Fibroblast of skin of right biceps (primary cell): ENCODE measurements at places on chromosomes 6 and 20.

DNA sequence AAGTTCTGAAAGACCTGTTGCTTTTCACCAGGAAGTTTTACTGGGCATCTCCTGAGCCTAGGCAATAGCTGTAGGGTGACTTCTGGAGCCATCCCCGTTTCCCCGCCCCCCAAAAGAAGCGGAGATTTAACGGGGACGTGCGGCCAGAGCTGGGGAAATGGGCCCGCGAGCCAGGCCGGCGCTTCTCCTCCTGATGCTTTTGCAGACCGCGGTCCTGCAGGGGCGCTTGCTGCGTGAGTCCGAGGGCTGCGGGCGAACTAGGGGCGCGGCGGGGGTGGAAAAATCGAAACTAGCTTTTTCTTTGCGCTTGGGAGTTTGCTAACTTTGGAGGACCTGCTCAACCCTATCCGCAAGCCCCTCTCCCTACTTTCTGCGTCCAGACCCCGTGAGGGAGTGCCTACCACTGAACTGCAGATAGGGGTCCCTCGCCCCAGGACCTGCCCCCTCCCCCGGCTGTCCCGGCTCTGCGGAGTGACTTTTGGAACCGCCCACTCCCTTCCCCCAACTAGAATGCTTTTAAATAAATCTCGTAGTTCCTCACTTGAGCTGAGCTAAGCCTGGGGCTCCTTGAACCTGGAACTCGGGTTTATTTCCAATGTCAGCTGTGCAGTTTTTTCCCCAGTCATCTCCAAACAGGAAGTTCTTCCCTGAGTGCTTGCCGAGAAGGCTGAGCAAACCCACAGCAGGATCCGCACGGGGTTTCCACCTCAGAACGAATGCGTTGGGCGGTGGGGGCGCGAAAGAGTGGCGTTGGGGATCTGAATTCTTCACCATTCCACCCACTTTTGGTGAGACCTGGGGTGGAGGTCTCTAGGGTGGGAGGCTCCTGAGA is at the start of gene HFE:
TSS of gene HFE (plus strand) at position 146 of the 832 bp plus-strand sequence. CDS start at position 158, 12 bp downstream.
- DNase-seq: peak; percentile 68

DNA sequence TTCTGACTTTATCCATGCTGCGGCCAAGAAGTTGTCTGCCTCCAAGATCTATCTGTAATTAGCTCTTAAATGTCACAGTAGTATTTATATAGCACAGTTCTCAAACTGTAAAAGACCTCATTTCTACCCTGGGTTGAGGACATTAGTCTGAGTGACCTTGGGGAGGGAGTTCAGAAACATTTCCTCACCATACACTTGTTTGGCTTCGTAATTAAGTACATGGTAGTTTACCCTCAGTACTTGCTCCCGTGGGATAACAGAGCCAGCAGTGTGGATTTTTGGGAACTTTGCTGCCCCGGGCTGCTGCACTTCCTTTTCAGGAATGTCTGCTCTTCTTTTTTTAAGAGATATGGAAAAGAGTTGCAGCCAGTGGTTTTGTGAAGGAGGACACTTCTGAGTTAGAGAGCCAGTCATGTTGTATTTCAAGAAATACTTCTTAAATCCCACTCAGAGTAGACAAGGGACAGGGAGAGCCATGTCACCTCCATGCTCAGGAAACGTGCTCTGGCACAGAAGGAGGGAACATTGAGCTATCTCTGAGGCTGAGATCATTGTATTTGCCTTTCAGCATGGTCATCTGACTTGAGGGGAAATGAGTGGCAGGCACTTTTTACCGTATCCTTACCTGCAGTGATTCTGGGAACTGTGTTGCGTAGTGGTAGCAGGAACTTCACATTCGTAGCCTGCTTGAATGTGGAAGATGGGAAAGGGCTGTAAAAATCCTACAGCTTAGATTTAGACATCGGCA is 33.6 kb downstream of the RPRD1B start:
- DNase-seq: no peak

DNA sequence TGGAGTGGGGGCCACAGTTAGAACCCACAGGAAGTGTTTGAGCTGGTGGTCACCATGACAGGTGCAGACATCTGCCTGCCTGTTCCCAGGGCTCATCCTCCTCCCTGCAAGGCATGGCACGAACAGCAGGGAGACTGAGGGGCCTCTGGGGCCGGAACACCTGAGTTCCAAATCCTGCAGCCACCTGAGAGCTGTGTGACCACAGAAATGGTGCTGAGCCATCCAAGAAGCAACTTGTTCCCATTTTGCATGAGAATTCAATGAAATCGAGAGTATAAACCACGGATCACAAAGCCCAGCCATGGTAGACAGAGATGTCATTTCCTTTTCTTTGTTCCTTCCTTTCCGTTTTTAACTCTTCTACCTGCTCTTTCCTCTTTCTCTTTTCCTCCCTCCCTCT is 268.6 kb downstream of the FOXA2 start:
- DNase-seq: no peak

DNA sequence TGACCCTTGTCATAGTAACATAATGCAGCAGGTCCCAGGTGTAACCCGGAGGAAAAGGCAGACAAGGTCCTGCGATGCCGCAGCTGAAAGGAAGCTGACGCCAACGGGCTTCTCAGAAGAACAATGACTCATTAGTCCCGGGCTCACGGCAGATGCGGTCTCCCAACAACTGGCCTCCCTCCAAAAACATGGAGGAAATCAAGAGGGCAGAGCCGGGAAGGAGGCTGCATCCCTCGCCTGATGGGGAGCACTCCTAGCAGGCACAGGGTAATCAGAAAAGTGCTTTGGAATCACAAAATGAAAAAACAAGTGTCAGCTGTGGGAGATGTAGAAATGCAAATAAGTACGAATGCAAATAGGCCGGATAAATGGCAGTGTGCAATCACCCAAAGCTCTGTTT is 165.2 kb upstream of the AGPAT4 start:
- peak; percentile 93 for DNase-seq

DNA sequence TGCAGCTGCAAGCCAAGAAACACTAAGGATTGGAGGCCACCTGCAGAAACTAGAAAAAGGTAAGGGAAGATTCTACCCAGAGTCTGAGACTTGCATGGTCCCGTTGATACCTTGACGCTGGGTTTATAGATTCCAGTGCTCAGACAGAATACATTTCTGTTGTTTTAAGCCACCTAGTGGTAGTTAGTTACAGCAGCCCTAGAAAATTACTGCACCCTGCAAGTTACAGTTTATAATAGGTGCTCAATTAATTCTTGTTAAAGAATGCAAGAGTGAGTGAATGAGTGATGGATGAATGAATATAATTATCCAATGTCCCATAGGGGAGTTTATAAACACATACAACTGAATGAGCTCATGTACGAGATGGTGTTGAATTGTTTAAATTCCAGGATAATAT is 453.1 kb upstream of the SLC35B3 start:
- DNase-seq: no peak

- DNase-seq: no peak
These were observed 64.0 kb downstream of the BCKDHB start for GRCh38 chr6:80170433-80170832.

- no peak for DNase-seq
These were observed 140.6 kb downstream of the OPN5 start for GRCh38 chr6:47922391-47922790.

GRCh38 chr20:40009542-40009941 is 679.5 kb downstream of the MAFB start:
- DNase-seq: peak; percentile 92

GRCh38 chr6:96789871-96790270 is 47.4 kb downstream of the GPR63 start:
- no peak for DNase-seq

- DNase-seq: no peak
These were observed 365.3 kb downstream of the QKI start for GRCh38 chr6:163779727-163780284.

DNA sequence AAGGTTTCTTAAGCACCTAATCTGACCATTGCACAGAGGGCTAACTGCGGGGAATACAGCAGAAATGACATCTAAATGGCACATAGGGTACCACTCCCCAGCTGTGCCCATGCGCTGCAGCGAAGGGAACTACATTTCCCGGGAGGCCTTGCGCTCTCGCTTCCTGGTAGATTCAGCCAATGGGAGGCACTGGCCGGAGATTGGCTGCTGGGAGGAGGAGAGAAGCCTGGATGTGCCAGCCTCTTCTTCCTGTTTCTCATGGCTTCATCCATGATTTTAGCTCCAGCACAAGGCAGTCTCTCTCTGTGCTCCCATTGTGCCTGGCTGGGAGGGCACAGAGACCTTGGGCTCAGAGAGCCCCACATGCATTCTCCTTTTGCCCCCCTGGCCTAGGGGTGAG is 101.7 kb upstream of the FOXA2 start:
- DNase-seq: peak; percentile 72

DNA sequence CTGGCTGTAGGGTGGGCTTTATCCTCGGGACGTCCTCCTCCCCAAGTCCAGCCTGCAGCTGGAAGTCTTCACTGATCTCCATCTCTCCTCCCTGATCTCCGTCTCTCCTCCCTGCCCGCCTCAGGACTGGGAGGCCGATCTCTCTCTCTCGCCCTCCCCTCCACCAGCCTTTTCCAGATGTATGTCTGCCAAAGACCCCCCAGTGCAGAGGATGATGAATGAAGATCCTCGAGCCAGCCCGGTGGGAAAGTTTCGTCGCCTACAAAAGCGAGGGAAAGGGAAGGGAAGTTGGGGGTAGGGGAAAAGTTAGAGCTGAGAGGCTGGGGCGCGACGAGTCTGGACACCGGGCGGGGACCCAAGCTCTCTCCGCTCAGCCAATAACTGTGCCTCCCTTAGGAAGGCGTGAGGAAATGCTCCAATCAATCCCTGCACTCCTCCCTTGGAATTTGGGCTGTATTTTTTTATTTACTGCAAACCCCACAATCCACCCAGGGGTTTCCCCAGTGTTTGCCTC is 595 bp upstream of the SRF start:
- peak; percentile 91 for DNase-seq

- DNase-seq: no peak
These were observed 21.3 kb upstream of the SCGN start for GRCh38 chr6:25630508-25631278.

GRCh38 chr20:23503649-23504048 is 12.7 kb downstream of the CST8 start:
- DNase-seq: no peak

GRCh38 chr20:821046-821730 is 12.3 kb upstream of the FAM110A start:
- DNase-seq: no peak

- DNase-seq: peak; percentile 78
These were observed 7.4 kb downstream of the STK35 start for GRCh38 chr20:2108987-2109386.

DNA sequence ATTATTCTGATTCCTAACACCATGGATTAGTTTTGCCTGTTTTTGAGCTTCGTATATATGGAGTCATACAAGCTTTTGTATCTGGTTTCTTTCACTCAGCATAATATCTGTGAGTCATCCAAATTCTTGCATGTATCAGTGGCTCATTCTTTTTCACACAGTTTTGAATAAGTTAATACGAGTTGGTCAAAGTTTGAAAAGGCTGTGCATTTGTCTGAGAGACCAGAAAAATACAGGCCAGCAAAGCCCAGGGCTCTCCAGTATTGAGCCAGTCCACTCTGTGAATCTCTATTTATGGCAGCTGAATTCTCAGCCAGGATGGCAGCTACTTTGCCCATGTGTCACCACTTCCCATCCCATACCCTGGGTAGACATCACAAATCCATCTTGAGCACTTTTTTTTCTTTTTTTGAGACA is 7.2 kb upstream of the CHMP4B start:
- peak; percentile 81 for DNase-seq

- no peak for DNase-seq
These were observed 16.6 kb downstream of the NPEPL1 start for GRCh38 chr20:58709013-58709702.

- no peak for DNase-seq
These were observed 191.1 kb downstream of the FOXC1 start for GRCh38 chr6:1800845-1801244.

DNA sequence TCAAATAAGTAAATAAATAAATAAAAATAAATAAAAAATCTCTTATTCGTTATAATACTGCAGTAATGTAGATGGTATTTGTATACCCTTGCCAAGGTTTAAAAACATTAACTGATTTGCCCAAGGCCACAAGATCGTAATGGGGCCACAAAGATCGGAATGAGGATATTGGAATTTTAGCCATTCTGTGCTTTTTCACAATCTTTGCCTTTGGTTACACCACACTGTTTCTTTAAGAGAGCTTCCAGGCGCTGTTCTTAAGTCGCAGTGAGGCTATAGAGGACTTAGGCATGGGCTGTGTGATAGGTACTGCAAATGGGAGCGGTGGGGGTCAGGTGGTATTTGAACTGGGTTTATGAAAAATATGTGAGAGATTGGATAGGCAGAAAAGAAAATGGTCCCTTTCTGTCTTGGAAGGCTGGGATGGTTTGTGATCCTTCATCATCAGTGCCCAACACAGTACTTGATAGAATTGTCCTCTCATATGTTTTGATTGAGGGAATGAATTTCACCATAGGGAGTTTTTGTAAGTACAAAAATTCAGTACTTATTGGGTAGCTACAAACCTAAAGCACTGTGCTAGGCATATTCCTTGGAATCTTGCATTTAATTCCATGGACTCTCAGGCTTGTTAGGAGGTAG is 1.4 kb downstream of the NUS1 start:
- DNase-seq: no peak

- peak; percentile 74 for DNase-seq
These were observed 565.4 kb downstream of the RFPL4B start for GRCh38 chr6:112912416-112913101.

DNA sequence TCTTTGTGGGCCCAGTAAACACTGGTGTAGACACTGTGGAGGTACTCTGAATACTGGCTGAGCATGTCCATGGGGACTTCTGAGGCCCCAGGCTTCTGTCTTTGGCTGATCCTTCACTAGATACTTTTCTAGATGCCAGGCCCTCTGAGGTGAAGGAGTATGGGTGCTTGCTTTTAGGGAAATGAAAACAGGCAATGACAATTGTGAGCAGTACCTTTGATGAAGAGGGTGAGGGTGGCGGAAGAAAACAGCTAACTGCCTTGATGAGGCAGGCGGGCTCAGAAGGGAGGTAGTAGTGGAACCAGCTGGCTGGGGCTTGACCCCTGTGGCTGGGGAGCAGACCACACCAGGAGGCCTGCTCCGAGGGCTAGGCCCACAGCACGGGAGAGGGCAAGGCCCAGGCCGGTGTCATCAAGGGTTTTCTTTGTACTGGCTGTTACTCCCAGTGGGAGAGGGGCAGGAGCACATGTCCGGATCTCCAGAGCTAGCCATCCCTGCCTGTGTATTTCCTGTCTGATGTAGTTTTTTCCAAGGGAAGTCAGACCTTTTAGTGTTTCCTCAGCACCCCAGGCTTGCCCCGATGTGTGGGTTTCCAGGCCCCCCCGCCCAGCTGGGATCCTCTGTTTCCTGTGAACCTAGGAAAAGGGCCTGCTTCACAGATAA is 3.9 kb downstream of the PLCG1 start:
- peak; percentile 22 for DNase-seq

DNA sequence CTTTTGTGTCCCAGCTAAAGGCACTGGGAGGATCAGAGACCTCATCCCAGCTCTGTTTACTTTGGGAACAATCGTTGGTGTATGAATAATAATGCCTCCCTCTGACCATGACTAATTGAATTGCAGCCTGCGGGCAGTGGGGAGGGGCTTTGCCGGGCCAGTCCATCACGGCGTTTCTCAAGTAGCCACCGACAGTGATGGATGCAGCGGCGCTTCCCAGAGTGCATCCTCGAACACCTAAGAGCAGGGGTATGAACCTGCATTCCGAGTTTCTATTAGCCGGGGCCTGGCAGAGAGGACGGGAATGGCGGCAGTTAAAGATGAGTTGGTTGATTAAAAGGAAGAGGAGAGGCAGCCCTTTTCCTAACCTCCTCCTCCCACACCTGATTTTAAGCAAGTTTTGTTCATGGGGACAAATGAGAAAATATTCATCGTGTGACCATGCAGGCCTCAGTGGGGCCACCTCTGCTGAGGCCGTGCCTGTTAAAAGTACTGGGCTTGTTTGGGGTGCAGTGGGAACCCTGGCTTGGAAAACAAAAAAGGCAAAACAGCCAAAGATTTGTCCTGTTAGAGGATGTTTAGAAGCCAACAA is 154.1 kb downstream of the FOXA2 start:
- DNase-seq: no peak
